ENCODE measurements at places on chromosomes 6 and 20.

DNA sequence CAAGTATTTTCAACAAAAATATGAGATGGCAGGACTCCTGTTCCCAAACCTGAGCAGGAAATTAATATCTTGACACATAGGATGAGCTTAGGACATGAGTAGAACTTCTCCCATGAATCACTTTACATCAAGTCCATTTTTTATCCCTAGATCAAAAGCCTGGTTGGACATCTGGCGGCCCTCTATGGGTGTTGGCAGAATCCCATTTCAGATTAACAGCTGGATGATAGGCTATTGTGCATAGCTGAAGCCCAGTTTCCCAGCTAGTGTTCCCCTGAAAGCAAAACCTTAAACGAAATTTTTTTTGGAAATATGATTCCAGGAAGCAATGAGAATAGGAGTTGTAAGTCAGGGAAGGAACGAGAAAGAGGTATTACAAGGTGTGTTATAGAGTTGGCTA is 449.4 kb upstream of the CHD6 start:
- DNase-seq: no peak

DNA sequence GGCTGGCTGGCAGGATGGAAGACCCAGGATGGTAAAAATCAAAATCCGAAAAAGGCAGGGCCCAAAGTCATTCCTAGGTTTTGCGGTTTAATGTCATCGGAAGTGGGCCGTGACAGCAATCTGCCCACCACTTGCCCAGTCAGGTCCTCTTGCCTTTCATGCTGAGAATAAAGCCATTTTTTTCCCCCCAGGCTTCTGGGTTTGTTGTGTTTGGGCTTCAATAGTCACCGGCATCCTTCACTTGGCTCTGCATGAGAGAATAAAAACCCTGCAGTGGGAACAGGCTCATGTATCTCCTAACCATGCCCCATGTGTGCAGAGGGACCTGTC is 56.1 kb downstream of the MEP1A start:
- no peak for DNase-seq

DNA sequence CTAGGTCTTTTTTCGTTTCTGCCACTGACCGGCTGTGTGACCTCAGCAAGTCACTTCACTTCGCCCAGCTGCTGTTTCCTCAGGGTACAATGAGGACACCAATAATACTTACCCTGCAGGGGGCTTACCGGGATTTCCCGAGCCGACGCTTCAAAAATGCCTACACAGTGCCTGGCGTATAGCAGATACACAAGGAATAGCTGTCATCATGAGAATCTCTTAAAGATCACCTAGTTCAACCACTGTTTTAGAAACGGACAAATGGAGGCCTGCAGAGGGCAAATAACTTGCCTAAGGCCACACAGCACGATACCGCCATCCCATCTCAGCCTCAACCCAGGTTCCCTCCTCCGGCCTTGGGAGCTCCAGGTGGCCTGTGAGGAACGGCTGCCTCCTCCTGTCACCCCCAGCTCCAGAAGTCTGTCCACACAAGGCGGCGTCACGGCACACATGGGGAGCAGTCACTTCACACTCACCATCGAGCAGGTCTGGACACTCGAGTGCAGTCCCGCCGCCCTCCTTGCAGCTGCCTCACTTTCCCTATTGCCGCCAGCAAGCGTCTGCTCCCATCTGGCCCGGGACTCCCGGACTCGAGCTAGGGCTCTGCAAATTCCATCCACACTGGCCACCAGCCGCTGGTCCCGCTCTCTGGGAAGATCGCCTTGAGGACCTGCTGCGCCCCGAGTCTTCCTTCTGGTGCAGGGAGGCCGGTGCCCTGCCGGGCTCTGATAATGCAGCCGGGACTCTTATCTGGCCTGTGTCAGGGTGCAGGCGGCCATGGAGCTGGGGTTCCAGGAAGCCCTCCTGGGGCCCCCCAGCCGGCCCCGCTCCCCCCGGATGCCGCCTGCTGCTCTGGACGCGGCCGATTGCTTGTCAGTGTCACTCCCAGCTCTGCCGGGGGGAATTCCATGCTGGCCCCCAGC is at the start of gene RIPOR3:
TSS of gene RIPOR3 (minus strand) at position 893 of the 923 bp plus-strand sequence. CDS start at position 479, 414 bp downstream.
- DNase-seq: no peak

DNA sequence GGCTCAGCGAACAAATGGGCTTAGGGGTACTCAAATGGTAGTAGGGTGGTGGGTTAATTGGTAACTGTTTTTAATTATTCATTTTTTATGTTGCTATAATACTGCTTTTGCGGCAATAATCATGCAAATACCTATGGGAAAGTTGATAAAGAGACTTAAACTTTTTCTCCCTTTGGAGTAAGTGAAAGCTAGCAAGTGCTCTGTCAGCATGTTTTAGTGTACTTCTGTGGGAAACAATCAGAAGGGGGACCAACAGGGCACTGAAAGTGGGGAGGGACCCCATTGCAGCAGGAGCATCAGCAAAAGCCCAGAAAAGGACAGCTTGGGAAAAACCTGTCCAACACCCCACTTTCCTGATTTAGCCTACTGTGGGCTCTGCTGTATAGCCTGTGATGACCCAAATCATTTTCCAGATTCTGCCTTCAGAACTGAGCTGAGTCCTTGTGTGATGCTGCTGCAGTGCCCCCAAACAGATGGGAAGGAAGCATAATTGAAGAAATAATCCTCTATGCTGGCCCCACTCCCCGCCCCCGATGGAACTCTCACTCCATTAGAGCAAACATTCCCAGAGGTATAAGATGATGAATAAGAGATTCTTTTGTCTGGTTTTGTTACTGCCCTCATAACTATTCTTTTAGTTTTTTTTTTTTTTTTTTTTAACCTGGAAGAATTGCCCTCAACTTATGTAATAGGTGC is 322.8 kb downstream of the CD83 start:
- DNase-seq: no peak

DNA sequence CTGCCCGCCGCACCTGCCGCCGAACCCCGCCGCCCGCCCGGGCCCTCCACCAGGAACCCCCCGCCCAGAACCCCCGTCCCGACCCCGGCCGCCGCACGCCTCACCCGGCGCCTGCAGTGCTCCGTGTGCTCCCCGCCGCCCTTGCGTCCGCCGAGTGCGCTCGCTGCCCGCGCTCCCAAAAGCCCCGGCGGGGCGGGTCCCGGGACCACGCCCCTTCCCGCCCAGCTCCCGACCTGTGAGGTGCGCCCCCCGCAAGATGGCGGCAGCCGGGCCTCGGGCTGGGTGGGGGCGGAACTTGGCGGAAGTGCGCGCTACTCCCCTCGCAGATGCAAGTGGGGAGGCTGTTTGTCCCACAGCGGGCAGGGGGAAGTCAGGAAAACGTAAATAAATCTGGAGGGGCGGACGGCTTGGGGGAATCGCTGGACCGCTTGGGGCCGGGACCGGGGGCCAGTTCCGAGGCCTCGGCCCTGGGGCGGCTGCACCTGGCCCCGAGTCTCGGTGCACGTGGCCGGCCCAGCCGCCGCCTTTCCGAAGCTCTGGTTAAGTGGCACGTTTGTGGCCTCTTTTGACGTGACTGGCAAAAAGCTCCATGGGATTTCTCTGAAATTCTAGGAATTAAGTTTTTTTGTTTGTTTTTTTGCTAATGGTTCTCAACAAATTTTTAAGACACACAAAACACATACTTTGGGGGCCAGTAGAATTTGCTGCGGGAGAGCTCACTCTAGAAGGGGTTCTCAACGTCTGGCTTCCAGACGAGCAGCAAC is at the start of gene EZR:
TSS of gene EZR (minus strand) at position 156 of the 764 bp plus-strand sequence. CDS start 1,275 bp downstream, outside the sequence.
- no peak for DNase-seq

- peak; percentile 7 for DNase-seq
Observed at GRCh38 chr6:30130887-30131862, 4.8 kb upstream of the TRIM40 start.

DNA sequence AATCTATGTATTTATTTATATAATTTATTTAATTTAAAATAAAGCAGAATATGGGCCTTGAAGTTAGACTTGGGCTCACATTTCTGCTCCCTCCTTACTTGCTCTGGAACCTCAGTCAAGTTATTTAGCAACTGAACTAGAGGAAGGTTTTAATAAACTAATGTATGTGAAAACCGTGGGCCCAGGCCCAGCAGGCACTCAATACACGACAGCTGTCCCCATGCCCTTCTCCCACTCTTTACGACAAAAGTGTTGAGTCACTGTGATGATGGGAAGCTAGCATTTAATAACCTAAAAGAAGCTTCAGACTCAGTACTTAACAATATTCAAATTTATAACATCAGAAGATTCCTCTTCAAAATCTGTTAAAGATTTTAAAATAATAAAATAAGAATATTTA is 46.7 kb downstream of the SERAC1 start:
- no peak for DNase-seq

GRCh38 chr6:71279321-71279720 is 9.3 kb upstream of the OGFRL1 start:
- DNase-seq: no peak

GRCh38 chr20:56842056-56842455 is 212.9 kb downstream of the TFAP2C start:
- DNase-seq: no peak

GRCh38 chr6:117264369-117264691 is 1.0 kb upstream of the VGLL2 start:
- DNase-seq: no peak

- no peak for DNase-seq
Observed at GRCh38 chr6:159915397-159915796, 24.6 kb downstream of the MAS1 start.

DNA sequence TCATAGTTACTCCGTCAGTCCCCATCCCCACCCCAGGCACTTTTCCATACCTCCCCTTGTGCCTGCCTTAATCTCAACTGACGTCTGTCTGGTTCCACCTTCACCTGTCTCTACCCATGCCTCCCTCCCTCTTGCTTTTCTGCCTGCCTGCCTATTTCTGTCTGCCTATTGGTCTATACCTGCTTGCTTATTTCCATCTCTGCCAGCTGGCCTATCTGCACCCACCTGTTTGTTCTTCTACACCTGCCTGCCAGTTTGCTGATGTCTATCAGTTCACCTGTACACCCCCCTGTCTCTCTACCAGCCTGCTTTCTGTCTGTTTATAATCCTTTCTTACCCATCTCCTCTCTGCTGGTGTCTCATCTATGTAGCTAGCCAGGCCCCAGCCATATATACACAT is 87.5 kb downstream of the RALGAPA2 start:
- no peak for DNase-seq

DNA sequence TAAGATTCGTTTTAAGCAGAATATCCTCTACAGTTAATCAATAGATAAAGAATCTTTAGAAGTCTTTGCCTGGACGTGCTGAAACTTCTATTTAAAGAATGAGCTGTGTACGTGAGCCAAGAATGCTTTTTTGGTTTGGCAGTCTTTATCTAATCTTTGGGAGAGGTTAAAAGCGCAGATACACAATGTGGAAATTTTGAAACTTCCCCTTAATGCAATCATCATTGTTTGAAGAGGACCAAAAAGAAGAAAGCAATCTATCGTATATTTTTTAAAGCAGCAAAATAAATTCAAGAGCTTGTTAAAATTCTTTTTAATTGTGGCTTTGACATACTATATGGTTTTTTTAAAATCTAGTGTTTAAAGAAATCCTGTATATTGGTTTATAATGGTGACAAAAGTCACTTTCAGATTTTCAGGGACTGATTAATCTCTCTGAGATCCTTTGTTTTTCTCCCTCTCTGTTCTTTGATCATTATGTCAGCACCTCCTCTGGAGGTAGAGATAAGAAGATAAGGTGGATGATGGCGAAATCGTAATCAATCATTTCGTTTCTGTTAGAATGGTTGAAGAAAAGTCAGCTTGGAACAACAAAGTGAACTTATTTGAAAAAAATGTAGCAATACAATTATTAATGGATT is 92.1 kb upstream of the FAM184A start:
- DNase-seq: no peak

DNA sequence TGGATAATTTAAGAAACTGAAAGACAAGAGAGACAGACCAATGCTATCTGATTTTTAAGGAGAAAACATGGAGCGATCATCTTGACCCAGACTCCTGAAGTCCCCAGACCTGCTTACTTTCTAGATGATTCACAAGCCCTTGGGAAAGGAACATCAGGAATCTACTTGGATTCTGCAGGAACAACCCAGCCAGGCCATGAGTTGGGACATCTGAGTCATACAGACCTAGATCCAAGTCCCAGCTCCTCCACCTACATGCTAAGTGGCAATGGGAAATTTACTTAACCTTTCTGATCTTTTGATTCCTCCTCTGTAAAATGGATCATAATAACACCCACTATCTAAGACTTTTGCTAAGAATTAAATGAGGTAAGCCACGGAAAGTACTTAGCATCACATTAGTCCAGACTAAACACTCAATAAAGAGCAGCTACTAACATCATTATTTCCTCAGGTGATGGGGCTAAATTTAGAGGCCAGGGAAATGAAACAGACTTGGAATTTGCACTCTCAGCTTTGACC is 61.0 kb upstream of the MAFB start:
- DNase-seq: no peak

DNA sequence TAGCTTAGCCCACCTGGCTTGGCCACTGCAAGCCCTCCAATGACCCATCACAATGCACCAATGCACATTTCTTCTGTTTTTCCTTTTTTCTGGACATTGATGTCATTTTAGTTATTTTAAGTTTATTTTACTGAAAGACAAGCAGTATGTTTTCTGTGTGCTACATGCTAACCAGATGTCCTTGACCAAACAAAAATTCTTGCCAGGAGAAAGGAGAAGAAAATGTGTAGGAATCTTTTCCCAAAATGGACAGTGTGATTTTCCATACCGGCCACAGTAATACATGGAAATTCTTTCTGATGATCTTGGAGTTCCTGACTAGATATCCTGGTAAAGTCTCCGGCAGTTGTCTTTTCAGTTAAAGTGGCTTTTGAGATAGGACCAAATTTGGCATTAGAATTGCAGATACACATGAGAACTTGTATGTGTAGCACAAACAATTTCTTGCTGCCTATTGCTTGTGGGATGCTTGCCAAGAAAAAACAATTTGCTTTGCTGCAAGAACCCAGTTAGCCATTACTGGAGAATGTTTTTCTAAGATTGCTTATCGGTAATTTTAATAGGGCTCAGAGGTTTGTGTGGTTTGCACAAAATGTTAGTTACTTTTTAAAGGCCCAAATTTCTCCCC is 696.5 kb upstream of the CITED2 start:
- DNase-seq: no peak

DNA sequence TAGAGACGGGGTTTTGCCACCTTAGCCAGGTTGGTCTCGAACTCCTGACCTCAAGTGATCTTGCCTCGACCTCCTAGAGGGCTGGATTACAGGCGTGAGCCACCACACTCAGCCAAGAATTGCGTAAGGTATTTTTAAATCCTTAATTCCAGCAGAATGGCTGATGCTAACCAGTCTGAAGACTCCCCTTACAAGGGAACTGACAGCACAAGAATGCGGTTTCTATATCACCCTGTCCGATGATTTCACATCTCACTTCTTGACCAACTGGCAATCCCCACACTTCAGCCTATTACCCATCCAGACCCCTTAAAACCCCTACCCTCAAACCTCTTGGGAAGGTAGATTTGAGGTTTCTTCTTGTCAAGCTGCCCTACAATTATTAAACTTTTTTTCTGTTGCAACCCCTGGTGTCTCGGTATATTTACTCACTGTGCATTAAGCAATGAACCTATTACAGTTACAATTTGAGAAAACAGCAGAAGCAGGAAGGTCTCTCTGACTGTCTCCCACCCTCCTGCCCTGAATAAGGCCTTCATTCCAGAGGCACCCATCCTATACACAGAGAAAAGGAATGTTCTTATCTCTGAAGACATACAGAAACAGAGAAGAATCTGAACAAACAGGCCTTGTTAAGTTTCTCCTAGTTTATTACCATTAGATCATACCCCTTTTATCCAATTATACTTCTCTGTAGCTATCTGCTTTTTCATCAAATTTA is 164.9 kb downstream of the ARHGAP18 start:
- DNase-seq: no peak
